ENCODE measurements at places on chromosomes 7 and 10. TPM values are rescaled to one million over a fixed set of nuclear protein-coding genes. Genes with fewer than 3 reads are reported as not detected.

Gene ZPBP
- total RNA-seq, result 0.17 TPM

Gene XRCC2
- 1.2 TPM for total RNA-seq

Gene SCIN
- total RNA-seq, result not detected

Gene GHRHR
- not detected for total RNA-seq

Gene IKZF1
- total RNA-seq, result not detected

Measured in mammary epithelial cell (primary cell).